ENCODE measurements at places on chromosomes 6 and 20. TPM values are rescaled to one million over a fixed set of nuclear protein-coding genes. Genes with fewer than 3 reads are reported as not detected.

COMMD7 gene
- 13.7 TPM for total RNA-seq

BPIFB4 gene
- total RNA-seq, result not detected

VARS2 gene
- total RNA-seq, result 11.8 TPM

DEFB128 gene
- total RNA-seq, result not detected

RGS17 gene
- 0.69 TPM for total RNA-seq

ABHD16B gene
- not detected for total RNA-seq

PCSK2 gene
- 2.2 TPM for total RNA-seq

ZNF334 gene
- 7.6 TPM for total RNA-seq

GTSF1L gene
- not detected for total RNA-seq

COL9A1 gene
- 1.8 TPM for total RNA-seq

PRSS35 gene
- 4.4 TPM for total RNA-seq

ZBP1 gene
- total RNA-seq, result 1.5 TPM

C20orf144 gene
- total RNA-seq, result not detected

PPT2 gene
- total RNA-seq, result 124 TPM

RIPPLY2 gene
- total RNA-seq, result not detected

PRDM13 gene
- not detected for total RNA-seq

ARFGEF3 gene
- total RNA-seq, result 1.1 TPM

LAMP5 gene
- total RNA-seq, result 1.9 TPM

COL12A1 gene
- 383 TPM for total RNA-seq

FAM8A1 gene
- 30.0 TPM for total RNA-seq

RIMS4 gene
- 1.3 TPM for total RNA-seq

FAM83D gene
- total RNA-seq, result 6.8 TPM

RRAGD gene
- 13.9 TPM for total RNA-seq

PLCB1 gene
- 23.8 TPM for total RNA-seq

AURKA gene
- 8.3 TPM for total RNA-seq

MAP7 gene
- 12.6 TPM for total RNA-seq

NRSN1 gene
- total RNA-seq, result 0.39 TPM

RNF39 gene
- total RNA-seq, result 4.0 TPM

JARID2 gene
- 17.5 TPM for total RNA-seq

ANKRD66 gene
- total RNA-seq, result not detected

TFAP2D gene
- total RNA-seq, result not detected

TPX2 gene
- total RNA-seq, result 14.8 TPM

PANK2 gene
- total RNA-seq, result 39.8 TPM

MOXD1 gene
- total RNA-seq, result 15.6 TPM

PCED1A gene
- total RNA-seq, result 16.4 TPM

SLC32A1 gene
- not detected for total RNA-seq

ACTL10 gene
- total RNA-seq, result 0.49 TPM

MMUT gene
- total RNA-seq, result 24.9 TPM

ATP6V1G2 gene
- 1.4 TPM for total RNA-seq

C20orf202 gene
- total RNA-seq, result 0.69 TPM

ARFRP1 gene
- total RNA-seq, result 16.3 TPM

LY6G5C gene
- total RNA-seq, result not detected

TCP11 gene
- 0.30 TPM for total RNA-seq

PSORS1C1 gene
- total RNA-seq, result 5.9 TPM

SLC22A7 gene
- not detected for total RNA-seq

AHCY gene
- 57.6 TPM for total RNA-seq

ZBTB24 gene
- total RNA-seq, result 7.4 TPM

FRK gene
- total RNA-seq, result 3.6 TPM

SNAP25 gene
- 3.5 TPM for total RNA-seq
